ENCODE measurements at places on chromosomes 13 and 19.

DNA sequence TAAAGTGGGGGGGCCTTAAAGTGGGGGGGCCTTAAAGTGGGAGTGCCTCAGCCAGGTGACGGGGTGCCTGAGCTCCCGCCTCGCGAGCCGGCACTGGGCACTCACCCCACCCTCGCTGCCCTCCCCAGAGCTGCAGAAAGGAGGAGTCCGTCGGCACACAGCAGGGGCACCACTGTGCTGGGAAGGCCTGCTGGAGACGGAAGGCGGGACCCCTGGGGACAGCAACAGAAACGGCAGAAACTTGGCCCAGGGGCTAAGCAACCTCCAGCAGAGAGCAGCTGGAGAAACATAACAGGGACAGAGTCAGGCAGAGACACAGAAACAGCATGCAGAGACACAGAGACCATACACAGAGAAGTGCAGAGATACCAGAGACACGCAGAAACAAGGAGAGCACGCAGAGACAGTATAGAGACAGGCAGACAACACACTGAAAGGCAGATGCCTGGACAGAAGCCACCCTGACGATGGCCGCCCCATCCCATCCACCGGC is 7.9 kb downstream of the CFD start:
- DNase-seq, result no peak

- no peak for DNase-seq
Observed at GRCh38 chr19:29277102-29277501, 64.2 kb upstream of the UQCRFS1 start.

DNA sequence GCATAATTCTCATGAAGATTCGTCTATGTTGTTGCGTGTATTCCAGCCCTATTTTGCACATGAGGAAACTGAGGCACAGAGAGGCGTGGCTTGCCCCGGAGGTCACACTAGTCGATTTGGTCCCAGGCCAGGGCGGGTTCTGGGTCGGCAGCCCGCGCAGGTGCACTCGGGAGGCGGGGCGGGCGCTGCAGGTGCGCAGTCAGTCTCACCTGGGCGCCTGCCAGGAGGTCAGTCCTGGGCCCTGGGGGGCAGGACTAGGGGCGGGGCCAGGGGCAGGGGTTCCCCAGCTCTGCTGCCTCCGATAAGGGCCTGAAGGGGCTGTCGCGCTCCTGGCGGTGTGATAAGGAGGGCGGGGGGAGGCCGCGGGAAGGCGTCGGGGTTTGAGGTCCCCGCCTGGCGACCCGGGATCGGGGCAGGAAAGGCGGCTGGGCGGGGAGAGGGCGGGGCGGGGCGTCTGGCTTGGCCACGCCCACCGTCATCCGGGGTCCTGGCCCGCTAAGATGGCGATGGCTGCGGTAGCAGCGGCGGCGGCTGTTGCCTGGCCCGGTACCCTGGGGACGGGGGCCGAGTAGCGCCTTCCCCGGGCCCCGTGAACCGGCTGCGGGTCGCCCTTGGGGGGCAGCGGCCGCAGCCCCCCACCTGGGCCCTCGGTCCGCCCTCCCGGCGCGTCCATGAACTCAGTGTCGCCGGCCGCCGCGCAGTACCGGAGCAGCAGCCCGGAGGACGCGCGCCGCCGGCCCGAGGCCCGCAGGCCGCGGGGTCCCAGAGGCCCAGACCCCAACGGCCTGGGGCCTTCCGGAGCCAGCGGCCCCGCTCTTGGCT is at the start of gene ATG4D:
Gene ATG4D, plus strand, starts transcription at position 485 of the 822 bp plus-strand sequence. Its CDS starts 187 bp downstream, at position 672.
- peak; percentile 98 for DNase-seq

DNA sequence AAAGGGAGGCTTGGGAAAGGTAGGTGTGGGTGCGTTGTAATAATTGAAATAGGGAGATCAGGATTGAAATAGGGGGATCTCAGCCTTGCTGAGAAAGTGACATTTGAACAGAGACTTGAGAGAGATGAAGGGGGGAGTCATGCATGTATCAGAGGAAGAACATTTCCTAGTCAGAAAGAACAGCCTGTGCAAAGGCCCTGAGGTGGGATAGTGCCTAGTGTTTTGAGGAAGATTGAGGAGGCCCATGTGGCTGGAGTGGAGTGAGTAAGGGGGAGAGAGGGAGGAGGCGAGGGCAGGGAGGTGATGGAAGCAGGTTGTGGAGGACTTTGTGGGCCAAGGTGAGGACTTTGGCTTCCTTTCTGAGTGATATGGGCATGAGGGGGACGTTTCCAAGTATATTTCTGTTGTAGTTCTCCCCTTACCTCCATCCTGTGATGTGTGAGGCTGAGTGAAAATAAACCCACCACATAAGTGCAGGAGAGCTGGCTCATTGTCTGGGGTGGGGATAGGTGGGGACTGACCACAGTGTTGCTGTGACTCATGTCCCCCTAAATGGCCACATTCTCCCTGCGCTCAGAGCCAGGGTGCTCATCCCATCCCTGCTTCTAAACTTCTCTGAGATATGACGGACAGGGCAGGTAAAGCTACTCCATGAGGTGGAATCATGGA is 17.8 kb downstream of the ACTL9 start:
- no peak for DNase-seq

DNA sequence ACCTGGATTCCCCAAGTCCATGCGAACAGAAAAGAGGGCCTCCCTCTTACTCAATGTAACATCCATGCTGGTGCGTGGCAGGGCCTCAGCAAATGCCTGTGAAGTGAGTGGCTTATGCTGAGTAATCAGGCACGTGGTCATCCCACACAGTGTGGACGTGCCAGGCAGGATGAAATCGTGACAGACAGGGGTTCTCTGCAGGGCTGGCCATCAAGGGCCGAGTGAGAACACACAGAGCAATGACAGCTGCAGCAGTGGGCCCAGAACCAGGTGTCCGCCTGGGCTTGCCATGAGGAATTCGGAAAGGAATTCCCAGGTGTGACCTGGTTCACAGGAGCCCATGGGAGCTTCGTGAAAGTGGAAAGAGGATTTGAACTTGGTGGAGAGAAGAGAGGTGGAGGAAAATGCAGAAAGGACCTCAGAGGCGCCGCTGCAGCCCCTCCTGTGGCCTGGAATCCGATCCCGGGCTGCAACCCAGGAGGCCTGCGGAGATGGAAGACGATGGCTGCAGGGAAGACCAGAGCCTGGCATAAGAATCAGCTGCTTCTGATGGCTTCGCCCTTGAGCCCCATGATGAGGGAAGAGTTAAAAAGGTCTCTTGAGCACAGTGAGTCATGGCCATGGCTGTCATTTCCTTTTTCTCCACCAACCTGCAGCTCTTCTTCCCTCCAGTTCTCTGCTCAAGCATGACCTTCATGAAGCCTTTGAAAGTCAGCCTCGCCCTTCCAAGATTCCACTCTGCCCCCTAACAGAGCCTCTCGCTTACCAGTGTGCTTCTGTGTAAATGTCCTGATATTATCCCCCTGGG is 34.6 kb upstream of the SOX1 start:
- DNase-seq, result no peak

GRCh38 chr13:87999788-88000187 is 328.6 kb downstream of the SLITRK5 start:
- no peak for DNase-seq

DNA sequence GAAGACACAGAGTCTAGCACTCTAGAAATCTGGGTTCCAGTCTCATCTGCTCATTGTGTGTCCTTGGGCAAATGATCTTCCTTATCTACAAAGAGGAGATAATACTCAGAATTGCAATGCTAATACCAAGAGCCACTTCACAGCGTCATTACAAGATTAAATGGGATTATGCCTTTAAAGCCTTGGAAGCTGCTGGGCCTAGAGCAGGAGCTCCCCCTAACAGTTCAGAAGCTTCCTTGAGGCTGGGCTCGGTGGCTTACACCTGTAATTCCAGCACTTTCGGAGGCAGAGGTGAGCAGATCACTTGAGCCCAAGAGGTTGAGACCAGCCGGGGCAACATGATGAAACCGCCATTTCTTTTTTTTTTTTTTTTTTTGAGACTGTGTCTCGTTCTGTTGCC is 27.6 kb downstream of the AP2S1 start:
- peak; percentile 84 for DNase-seq

DNA sequence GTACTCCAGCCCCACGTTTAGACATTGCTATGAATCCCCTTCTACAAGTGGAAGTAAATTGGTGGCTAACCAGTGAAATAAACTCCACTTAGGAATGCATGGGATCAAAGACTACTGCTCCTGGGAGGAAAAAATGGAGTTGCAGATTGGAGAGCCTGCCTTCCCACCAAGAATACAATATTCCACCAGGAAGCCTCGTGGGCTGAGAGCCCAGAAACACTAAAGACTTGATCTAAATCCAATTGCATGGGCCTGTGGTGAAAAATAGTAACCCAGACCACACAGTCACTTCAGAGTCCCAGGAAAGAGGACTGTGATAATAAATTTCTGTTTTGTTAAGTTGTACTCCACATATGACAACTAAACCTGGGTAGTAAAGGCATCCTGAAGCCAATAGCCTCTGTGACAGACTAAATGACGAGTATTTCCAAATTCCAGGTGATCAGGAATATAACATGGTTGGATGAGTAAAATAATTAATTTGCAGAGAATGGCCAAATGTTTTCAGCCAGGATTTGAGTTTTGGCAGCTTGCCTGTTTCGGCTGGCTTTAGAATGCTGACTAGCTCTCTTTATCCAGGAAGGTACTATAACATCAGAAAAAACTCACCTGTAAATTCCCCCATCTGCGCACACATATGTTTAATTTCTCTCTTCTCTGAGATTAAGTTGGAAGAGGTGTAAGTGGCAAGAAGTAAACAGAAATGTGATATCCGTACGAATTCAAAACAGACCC is 480.3 kb downstream of the LIG4 start:
- DNase-seq, result no peak

GRCh38 chr13:99686157-99686572 is 184.9 kb downstream of the TM9SF2 start:
- DNase-seq, result no peak

DNA sequence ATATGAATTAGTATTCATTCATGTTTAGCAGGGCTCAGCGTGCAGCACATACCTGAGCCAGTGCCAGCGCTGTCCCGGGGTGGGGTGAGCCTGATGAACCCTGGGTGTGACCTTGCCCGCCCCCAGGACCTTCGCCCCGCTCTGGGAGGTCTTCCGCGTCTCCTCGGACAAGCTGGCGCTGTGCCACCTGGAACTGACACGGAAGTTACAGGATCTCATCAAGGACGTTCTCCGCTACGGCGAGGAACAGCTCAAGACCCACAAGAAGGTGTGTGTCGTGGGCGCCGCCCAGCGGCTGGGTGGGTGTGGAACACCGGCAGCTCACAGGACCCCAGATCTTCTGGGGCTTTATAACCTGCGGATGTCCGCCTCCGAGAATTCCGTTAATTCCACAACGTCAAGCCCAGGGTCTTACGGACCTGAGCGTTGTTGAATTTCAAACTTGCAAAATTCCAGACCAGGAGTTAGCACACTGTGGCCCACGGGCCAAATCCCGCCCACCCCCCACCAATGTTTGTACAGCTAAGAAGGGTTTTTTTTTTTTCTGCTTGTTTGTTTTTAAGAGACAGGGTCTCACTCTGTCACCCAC is 15.4 kb downstream of the FCHO1 start:
- DNase-seq, result peak; percentile 57

DNA sequence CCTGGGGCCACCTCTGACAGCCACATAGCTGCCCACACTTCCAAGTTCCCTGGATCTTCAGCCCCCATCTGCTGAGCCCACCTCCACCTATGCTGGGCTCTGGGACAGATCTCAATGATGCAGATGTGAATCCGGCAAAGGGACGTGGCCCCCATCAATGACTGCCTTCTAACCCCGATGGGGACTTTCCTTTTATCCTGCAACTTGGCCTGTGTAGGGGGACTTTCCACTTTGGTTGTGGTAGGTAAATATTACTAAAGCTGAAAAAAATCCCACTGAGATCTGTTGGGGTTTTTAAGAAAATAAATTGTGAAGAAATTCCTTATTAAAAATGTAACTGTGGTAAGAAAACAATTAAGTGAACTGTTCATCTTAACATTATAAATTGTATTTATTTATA is 20.8 kb upstream of the ASPDH start:
- DNase-seq, result no peak

- no peak for DNase-seq
Observed at GRCh38 chr19:29552454-29553280, 26.9 kb downstream of the VSTM2B start.

DNA sequence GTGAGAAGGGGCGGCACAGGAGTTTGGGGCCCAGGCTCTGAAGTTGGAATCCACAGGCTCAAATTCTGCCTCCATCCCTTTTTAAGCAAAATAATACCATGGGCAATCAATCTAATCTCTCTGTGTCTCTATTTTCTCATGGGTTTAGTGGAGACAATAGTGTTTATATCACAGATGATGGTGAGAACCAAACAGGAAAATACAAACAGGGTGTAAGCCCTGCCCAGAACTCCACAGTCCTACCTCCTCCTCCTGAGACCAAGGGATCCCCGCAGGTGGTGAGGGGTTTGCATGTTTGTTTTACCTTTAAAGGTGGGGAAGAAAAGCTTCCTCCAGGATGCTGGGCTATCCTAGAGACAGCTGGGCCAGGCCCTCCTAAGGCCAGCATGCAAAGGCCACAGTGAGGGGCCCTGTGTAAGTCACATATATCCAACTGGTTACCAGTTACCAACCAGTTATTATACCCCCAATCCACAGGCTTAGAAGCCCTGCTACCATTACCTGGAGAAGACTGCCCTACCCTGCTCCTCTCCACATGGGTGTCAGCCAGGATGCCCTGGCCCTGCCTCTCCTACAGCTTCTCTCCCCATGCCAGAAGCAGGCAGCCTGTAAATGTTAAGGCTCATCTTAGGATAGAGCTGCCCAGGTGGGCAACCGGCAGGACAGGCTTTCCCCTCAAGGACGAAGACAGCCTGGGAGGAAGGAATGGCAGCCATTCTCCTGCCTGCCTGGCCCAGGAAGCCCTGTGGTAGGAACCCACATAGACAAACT is 658.4 kb downstream of the UQCRFS1 start:
- DNase-seq, result no peak

DNA sequence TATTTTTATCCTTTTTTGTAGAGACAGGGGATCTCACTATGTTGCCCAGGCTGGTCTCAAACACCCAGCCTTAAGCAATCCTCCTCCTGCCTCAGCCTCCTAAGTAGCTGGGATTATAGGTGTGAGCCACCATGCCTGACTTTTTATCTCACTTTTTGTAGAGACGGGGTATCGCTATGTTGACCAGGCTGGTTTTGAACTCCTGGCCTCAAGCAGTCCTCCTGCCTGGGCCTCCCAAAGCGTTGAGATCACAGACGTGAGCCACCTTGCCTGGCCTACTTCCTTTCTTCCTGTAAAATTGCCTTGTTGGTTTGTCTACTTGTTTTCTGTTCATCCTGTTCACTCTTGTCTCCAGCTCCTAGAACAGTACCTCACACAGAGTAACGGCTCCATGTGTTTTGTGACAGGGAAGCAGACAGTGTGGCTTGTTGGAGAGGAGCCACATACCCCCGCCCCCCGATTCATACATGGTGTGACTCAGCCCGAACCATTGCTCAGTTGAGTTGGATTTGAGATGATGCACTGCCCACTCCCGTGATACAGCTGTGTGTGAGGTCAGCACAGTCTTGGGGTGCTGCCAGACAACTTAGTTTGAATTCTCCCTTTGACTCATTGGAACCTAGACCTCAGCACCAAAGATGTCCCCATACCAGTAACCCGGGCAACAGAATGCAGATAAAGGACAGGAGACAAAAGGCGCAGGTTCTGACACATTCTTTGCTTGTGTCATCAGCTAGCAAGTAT is 34.2 kb downstream of the GPR42 start:
- DNase-seq, result no peak

- DNase-seq, result no peak
Observed at GRCh38 chr19:56306016-56306415, 8.6 kb downstream of the ZSCAN5A start.

GRCh38 chr13:48319531-48320398 is 16.2 kb downstream of the RB1 start:
- DNase-seq, result no peak

GRCh38 chr19:3097442-3097871 is 3.3 kb downstream of the GNA11 start:
- DNase-seq, result peak; percentile 16

GRCh38 chr19:18859676-18860301 is 28.0 kb downstream of the UPF1 start:
- no peak for DNase-seq

- no peak for DNase-seq
Observed at GRCh38 chr13:68257111-68257842, 1027.1 kb upstream of the PCDH9 start.

All from D721Med (cell line).